ENCODE measurements at places on chromosomes 11 and 22.

- DNase-seq = no peak
Measured at GRCh38 chr11:62147545-62147944, 23.7 kb downstream of the INCENP start.

DNA sequence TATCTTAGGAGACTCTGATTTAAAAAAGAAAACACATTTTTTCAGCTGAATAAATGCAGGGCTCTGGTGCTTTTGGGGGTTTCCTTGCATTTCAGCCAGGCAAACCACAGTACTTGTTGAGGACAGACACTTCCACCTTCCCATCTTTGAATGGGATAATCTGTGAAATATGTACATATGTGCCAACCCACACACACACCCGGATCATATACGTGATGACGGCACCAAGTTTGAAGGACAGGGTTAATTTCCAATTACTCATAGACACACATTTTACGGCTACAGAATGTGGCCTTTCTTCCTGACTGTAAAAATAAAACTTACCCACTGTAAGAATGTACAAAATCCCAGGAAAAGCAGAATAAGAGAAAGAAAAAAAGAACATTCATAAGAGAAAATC lies 104.4 kb downstream of the MPPED2 start:
- DNase-seq = no peak

- no peak for DNase-seq
Measured at GRCh38 chr11:132680584-132680983, 851.7 kb downstream of the OPCML start.

DNA sequence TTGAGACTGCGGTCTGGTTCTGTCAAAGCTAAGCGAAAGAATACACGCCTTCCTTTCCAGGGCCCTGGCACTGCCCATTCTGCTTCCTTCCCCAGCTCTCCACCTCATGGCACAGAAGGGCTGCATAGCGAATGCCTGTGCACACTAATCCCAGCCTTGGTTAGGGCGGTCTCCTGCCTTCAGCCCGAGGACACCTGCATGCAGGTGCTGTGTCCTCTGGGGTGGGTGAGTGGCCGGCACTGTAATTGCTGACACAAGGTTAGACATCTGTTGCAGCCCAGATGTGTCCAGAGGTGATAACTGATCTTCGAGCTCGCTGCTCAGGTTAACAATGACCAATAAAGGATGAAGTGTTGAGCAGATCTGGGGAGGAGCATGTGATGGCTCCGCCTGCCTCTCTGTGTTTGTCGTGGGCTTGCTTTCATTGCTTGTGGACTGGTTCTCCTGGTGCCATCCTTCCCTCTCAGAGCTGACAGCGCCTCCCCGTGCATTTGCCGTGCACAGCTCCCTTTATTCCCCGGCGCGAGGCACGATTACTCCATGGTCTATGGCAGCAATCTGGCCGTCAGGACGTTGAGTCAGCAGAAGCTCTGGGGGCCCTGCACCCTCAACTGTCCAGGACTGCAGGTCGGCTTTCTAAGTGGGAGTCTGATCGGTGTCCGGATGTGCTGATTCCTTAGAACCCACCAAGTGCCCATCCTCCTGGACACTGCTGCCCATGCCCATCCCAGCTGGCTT lies 1088.2 kb downstream of the BRD1 start:
- DNase-seq = no peak

GRCh38 chr11:85828640-85828978 lies 17.7 kb upstream of the SYTL2 start:
- DNase-seq = no peak

DNA sequence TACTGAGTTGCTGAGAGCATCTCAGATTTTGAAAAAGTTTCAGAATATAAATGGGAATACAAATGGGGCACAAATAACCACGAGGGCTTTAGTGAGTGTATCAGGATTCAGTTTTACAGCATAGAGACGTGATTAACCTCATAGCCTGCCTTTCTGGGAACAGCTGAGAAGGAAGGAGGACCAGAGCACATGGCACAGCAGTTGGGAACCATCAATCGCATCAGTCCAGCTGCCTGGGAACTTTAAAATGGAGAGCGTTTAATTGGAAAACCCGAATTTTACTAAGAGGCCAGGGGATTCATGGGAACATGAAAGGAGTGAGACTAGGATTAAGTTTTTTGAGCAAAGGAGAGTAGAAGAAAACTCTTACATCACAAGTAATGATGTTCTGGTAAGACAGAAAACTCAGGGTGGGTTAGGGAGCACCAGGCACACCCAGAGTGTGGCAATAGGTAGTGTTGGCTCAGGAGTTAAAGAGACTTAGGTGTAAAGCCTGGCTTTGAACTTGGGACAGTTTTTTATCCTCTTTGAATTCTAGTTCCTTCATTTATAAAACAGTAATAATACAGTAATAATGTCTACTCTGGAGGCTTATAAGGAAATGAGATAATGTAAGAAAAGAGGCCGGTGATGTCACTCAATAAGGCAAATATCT lies 40.2 kb downstream of the FZD4 start:
- no peak for DNase-seq

- DNase-seq = no peak
Measured at GRCh38 chr11:116314006-116314405, 458.8 kb downstream of the BUD13 start.

DNA sequence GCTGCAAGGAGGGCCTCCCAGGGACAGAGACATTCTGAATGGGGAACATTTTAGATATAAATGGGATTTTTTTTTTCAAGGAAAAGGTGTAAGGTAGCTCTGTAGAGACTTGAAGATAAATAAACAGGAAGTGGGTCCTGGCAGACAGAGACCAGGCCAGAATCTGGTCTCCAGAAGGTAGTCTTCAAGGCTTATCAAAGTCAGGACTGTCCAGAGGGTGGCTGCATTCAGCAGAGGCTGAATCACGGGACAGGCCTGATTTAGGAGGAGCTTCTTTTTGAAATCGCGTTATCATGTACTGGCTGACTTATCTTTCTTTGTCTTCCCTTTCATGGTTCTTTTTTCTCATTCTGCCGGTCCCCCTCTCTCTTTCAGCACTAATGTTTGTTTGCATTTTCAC lies 542.9 kb downstream of the NTM start:
- no peak for DNase-seq

DNA sequence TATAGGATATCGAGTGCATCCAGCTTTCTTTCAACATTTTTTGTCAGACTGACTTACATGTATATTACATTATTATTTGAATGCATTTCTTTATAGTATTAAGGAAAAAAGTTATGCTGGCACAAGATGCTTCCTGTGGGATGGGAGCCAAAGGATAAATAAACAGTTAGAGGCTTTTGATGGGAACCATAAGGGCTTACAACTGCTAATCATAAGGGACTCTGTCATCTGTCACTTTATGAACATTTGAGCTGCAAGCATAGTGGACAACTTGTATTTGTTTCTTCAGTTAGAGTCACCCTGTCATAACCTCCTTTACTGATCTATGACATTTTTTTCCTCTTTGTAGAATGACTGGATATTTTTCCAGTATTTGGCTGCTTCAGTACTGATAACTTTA lies 132.4 kb upstream of the CHORDC1 start:
- DNase-seq = no peak

DNA sequence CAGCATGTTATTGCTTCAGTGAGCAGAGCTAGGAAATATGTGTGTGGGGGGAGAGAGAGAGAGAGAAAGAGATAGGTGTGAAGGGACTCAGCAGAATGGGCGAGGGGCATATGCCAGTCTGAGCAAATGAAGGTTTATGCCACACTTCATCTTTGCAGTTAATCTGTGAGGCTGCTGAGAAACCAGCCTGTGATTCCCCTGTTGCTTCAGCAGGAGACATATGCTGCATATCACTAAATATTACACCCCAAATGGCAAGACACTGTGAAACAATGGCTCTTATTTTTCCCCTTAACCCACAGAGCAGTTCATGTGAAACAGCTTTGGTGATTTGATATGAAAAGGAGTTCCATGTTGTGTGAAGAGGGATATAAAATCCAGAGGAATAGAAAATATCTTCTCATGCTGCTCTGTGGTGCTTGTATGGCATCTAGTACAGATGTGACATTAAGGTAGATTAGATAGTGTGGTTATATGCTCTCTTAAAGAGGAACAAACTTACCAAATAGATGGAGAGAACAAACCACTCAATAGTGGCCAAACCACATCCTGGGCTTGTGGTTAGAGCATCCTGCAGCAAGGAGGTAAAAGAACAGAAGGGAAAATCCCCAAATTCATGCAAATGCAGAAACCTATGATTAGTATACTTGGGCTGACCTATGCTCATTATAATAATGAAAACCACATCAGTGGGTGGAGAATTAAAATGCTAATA lies 864.2 kb downstream of the FAM181B start:
- DNase-seq = no peak

DNA sequence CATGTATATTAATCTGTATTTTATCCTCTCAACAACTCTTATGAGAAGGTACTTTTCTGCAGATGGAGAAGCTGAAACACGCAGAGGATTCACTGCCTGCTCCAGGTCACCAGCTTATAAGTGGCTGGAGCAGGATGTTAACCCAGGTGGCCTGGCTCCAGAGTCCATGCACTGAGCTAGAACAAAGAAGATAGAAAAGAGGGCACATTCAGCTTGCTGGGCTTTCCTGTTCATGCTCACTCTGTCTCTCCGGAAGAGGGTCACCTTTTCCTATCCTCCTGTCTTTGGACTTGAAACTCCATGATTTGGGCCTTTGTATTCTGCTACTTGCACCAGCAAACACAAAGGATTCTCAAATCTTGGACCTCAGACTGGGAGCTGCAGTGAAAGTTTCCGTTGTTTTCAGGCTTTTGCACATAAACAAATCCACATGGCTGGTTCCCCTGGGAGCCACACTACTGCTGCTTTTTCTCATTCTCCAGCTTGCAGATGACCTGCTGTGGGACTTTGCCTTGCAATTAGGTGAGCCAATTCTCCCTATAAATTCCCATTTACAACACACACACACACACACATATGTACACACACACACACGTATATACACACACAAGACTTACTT lies 117.3 kb upstream of the GRK3 start:
- DNase-seq = no peak

DNA sequence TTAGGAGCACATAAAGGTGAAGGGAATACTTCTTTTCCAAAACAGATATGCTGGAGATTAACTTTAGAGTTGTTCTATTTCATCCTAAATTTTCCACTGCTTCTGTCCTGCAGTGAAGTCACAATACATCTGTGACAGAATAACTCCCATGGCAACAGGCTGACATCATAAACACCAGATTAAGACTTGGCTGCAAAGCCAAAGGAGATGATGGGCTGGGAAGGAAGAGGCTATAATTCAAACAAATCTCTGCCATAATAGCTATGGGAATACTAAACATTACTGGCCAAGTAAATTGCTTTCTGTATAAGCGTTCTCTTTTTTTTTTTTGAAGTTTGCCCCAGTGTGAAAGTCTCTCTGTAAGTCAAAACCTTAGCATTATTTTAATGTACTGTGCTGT lies 107.7 kb downstream of the CADM1 start:
- no peak for DNase-seq

Data from neuronal stem cell (in vitro differentiated cells).